Esophagus muscularis mucosa (tissue), 4 donors: ENCODE measurements at places on chromosomes 3 and 15.

DNA sequence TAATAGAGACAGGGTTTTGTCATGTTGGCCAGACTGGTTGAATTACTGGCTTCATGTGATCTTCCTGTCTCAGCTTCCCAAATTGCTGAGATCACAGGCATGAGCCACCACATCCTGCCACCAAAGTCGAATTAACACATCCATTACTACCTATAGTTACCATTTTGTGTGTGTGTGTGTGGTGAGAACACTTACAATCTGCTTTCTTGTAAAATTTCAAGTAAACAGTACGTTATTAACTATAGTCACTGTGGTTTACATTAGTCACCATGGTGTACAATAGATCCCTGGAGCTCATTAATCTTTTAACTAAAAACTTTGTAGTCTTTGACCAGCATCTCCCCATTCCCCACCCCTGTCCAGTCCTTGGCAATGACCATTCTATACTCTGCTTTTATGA, 270.0 kb downstream of the NAALADL2 start:
- DNase-seq: no peak

GRCh38 chr15:64337761-64338160, 18.2 kb downstream of the CSNK1G1 start:
- no peak for DNase-seq

- DNase-seq: no peak
Measured at GRCh38 chr15:54638666-54639065, 558.1 kb downstream of the RSL24D1 start.

- no peak for DNase-seq
Measured at GRCh38 chr3:171175741-171176234, 149.3 kb upstream of the SLC2A2 start.

GRCh38 chr15:95903352-95903751, 427.1 kb upstream of the NR2F2 start:
- DNase-seq: no peak

DNA sequence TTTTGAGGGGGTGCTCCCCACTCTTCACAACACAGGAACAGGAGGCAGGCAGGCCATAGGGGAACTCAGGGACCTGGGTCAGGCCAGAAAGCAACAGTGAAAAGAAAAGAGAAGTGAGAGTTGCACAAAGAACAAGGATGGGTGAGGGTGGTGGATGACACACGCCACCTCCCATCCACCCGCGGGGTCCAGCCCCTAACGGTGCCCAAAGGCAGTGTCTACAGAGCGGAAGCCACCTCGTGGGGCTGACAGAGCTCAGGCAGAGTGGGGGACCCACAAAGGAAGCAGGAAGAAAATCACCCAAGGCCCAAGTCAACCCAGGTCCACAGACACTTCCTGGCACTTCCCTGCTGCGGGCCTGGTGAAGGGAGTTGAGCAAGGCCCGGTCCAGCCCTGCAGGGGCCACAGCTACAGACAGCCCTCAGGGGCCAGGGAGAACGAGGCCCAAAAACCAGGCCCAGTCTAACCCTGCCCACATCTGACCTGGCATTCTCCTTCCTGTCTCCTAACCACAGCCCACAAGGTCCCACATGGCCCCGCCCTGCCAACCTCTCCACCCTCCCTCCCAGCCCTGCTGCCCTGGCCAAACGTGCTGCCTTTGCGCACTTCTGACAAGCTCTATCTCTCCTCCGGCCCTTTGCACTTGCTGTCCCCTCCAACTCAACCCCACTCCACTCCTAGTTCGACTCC, 5.9 kb downstream of the NUP210 start:
- no peak for DNase-seq

GRCh38 chr3:190404715-190405114, 16.8 kb downstream of the CLDN16 start:
- DNase-seq: no peak

DNA sequence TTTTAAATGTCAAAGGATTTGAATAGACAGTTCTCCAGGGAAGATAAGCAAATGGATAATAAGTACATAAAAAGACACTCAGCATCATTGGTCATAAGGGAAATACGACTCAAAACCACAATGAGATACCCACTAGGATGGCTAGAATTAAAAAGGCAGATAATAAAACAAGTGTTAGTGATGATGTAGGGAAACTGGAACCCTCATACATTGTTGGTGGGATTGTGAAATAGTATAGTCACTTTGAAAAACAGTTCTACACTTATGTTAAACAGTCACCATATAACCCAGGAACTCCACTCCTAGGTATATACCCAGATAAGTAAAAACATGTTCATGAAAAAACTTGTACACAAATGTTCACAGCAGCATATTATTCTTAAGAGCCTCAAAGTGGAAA, 72.5 kb downstream of the GPR156 start:
- no peak for DNase-seq

- peak; percentile 91 for DNase-seq
Measured at GRCh38 chr3:88059380-88060170, 520 bp downstream of the ZNF654 start.

DNA sequence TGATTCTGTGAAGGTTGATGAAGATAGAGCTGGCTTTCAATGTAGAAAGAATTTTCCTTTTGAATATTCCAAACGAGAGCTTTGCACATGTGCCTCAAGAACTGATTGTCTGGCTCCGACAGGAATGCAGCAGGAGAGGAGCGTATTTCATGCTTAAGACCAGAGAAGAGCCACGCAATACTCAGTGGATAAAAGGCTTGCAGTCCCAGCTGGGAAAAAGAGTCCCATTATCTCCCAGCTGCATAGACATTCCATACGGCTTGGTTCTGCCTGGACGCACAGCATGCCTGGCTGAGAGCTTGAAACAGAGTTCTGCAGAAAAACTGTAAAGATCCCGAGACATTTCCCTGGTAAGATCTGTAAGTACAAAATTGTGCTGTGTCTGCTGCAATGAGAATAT, at the start of gene CNTN6:
Gene CNTN6 (plus strand): TSS at position 254 of the 400 bp plus-strand sequence. CDS start 54,985 bp downstream, outside the sequence.
- no peak for DNase-seq

- DNase-seq: no peak
Measured at GRCh38 chr15:69357773-69358771, 56.1 kb upstream of the KIF23 start.

GRCh38 chr3:89957451-89957850, 850.0 kb downstream of the EPHA3 start:
- DNase-seq: no peak

GRCh38 chr15:38072348-38073177, 138.1 kb downstream of the TMCO5A start:
- DNase-seq: no peak

- DNase-seq: no peak
Measured at GRCh38 chr3:131233900-131234668, 147.5 kb upstream of the NUDT16 start.

DNA sequence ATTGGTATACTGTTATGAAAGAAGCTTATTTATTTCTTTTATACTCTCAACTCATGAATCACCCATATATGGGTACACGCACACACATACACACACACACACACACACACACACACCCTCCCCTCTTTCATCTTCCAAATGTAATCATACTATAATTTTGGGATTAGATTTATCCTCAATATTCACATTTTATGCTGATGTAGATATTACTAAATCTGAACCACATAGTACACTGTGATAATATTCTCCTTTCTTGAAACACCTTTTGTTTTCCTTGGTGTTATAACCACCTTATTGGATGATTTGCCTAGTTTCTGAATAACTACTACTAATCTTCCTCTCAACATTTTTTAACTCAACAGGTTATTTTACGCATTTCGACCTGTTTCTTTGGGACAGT, 8.1 kb upstream of the GHSR start:
- DNase-seq: no peak

GRCh38 chr3:38084334-38085310, 45.6 kb downstream of the DLEC1 start:
- no peak for DNase-seq

DNA sequence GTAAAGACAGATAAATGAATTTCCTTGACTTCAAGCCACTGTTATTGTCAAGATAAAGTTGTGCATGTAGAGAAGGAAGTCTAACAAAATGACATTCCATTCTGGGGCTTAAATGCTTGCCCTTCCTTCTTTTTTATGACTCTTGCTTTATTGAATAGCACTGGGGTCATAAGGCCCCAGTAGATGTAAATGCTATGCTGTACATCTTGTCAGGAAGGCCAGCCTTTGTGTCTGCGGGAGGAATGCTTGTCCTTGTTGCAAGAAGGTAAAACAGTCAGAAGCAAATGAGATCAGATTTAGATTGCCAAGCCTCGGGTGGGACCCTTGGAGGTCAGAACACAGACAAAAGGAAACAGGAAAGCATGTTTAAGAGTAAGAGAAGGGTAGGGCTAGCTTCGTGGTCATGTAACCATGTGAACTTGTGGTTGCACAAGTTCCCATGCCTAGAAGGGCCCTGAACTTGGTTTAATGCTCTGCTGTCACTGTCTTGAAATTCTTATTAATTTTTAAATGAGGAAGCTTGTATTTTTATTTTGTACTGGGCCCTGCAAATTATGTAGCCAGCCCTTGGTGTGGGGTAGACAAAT, 81.5 kb downstream of the PPM1L start:
- no peak for DNase-seq

DNA sequence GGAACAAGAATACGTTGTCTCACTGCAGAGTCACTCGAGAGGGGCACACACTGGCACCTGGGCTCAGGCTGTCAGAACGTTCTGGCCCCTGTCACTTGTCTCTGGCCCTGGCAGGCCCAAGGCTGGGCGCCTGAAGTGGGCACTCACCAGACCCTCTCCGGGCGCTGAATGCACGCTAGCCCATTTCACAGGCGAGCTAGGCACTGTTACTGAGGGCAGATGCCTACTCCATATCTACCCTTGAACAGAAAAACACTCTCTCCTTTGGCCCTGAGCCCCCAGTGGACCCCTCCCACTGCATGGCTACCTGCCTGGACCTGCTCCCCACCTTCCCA, 42.3 kb upstream of the IQSEC1 start:
- no peak for DNase-seq

DNA sequence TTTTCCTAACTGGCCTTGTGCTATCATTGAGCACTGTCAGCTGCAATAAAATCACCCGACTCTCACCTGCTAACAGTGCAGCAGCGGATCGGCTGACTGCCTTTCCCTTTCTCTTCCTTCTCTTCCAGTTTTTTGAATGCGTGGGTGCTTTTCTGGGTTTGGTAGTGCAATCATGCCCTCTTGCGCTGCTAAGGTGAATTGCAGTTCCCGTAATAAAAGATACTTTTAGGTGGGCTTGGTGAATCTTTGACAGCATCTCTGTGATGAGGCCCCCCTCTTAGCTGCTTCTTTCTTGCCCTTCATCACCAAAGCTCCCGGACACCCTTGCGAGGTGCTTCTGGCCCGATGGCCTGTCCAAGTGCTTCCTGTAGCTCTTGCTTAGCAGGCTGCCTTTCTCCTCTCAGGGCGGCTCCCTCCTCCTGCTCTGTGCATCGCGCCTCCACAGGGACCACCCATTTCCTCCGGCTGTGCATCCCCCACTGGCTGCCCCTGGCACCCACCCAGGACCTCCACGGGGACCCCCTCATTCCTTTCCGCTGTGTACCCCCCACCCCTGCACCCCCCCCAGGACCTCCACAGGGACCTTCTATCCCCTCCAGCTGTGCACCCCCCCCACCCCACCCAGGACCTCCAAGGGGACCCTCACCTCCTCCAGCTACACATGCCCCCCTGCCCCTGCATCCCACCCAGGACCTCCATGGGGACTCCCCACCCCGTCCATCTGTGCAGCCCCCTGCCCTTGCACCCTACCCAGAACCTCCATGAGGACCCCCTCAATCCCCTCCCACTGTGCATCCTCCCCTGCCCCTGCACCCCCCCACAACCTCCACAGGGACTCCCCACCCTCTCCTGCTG, 50.8 kb upstream of the RPL32 start:
- no peak for DNase-seq

- DNase-seq: no peak
Measured at GRCh38 chr3:87246662-87247429, 19.7 kb downstream of the CHMP2B start.

DNA sequence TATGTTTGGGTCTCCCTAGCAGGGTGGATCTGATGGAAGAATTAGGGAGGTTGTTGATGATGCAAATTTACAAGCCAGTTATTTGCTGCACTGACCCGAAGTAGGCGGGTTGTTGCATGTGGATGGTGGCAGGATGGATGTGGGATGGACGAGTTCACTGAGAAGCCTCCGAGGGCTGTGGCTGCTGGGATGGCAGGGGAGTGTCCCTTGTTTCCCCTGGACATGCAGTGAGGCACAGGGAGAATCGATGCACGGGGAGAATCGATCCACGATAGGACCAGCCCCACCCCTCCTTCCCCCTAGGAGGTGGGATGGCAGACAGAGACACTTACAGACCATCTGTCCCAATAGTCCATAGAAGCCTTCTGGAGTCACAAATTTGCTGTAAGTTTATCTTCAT, 31.0 kb upstream of the KLF13 start:
- DNase-seq: peak; percentile 42

DNA sequence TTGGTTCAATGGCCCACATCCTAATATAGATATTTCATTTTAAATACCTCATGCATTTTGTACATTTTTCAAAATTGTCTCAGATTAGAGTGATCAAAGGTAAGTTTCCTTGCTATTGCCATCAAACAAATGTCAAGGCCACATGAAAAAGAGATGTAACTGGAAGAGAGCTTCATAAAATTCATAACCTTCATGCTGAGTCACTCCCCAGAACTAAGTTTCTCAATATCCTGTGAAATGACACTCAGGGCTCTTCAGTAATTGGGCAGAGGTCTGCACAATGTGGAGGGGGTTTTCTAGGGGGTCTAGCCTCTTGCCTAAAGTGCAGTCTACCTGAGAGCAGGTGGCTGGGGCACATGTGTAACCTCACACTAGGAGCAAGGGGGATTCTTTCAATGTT, 152.2 kb upstream of the SLC2A2 start:
- peak; percentile 24 for DNase-seq

- DNase-seq: no peak
Measured at GRCh38 chr15:63111481-63111880, 10.2 kb upstream of the LACTB start.

GRCh38 chr15:92059036-92059970, 205.8 kb downstream of the SLCO3A1 start:
- no peak for DNase-seq

DNA sequence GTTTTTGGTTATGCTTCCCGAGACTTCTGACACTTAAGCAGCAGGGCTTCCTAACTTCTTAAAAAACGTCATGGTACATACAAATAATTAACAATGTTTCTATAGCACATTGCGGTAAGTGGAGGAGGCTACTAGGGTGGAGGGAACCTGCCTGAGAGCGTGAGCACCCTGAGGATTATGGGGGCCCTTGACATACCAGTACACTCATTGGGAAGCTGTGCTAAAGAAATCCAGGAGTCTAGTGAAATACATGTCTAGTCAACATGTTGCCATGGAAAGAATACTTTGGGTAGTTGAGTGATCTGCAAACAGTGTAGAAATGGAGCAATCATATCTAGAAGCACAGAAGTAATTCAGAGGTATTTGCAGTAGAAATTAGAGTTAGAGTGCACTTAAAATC, 39.2 kb upstream of the MAPKBP1 start:
- DNase-seq: no peak

DNA sequence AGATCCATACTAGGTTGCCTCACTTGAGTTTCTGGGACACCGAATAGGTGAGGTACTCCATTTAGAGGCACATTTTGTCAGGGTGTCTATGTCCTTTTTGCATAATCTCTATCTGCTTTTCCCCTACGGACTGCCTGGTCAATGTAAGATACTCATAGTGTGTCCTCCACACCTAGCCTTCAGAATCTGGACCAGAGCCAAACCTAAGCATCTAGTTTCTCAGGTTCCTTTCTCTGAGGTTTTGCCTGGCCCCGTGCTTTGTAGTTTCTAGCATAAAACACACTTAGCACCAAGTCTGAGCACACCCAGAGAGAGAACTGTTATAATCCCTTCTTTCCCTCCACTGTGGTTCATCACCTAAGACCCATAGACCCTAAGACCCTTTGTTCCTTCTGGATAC, 105.9 kb upstream of the MLF1 start:
- no peak for DNase-seq
